NCI-H526 treated with DMSO at 0.1 percent for 48 hours (cell line): ENCODE measurements at places on chromosomes 4 and X.

- no peak for DNase-seq
Observed at GRCh38 chr4:184795214-184795844, 30.4 kb downstream of the ACSL1 start.

DNA sequence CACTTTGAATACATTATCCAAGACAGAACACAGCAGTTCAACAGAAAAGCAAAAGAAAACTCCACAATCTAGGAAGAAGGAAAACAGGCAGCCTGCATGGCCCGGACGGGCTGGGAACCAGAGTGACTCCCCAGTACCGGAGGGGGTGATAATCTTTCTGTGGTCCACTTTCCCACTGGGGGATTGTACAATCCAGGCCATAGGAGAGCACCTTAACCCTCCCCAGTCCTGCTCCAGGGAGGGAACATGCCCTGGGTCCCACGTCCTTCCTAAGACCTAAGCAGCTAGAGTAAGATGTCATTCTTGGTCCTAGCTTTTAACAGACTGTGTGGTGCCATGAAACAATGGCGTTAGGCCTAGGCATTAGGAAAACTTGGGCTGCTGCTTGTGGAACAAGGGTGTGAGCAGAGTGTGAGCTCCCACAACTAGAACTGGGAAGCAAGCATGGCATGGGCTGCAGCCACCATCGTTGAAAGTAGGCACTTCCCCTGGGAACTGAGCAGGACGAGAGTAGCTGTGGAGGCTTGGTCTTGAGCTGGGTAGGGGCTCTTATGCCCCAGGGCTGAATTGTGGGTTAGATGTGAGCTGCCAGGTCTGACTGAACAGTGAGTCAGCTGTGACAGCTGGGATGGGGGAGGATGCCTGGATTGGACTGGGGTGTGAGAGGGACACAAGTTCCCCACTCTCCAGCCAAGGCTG is 42.4 kb downstream of the NAT8L start:
- no peak for DNase-seq

DNA sequence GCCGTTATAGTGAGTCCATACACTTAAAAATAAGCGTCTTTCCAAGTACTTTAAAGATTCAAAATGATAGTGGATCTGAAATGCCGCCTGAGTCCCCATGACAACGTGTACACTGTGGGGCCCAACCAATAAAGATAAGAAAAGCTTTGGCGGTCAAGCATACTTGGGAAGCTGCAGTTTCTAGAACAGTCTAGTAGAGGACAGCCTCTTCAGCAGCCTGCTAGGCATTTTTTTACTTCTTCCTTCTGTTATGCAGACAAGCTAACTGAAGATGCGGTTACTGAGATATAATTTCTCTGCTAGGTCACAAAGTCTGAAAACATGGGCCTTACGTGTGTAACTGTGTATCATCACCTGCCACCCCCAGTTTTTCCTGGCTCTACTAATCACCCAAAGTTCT is 402 bp upstream of the UPRT start:
- DNase-seq, result no peak

DNA sequence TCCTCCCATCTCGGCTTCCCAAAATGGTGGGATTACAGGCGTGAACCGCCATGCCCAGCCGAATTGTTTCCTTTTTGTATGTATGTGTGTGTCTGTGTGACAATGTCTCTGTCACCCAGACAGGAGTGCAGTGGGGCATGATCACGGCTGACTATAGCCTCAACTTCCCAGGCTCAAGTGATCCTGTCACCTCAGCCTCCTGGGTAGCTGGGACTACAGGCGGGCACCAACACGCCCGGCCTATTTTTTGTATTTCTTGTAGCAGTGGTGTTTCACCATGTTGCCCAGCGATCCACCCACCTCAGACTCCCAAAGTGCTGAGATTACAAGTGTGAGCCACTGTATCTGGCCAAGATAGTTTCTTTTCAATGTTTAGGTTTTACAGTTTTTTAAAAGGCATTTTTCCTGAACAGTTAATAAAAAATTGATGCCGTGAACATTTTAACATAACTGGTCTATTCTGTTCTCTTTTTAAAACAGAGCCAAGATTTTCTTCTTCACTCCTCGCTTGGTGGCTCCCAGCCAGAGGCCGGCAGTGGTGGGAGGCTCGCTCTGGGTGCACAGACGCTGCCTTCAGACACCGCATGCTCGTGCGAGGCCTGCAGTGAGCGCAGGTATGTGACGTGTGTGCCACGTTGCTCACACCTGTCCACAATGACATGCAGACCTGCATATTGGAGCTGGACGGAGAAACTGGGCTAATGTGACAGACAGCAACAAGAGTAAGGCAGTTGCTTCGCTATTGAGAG is 88.5 kb downstream of the FAM193A start:
- DNase-seq, result no peak

- DNase-seq, result no peak
Observed at GRCh38 chr4:173478201-173478912, 51.7 kb downstream of the HAND2 start.

DNA sequence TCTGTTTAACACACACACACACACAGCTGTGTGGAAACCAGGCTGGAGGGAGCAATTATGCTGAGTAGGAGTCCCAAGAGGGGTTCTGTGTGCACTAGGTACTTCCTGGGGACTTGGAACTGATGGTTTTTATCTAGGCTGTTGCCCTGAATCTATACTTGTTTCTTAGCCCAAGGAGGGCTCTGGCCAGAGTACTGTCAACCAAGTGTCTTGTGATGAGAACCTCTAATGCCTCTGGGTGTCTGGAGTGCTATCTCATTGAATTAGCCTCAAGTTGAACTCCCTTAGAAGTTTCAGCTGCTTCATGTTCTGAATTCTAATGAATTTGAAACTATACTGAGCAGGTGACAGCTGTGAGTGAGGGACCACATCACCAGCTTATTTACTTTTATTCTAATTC is 16.6 kb downstream of the ARHGAP24 start:
- no peak for DNase-seq

DNA sequence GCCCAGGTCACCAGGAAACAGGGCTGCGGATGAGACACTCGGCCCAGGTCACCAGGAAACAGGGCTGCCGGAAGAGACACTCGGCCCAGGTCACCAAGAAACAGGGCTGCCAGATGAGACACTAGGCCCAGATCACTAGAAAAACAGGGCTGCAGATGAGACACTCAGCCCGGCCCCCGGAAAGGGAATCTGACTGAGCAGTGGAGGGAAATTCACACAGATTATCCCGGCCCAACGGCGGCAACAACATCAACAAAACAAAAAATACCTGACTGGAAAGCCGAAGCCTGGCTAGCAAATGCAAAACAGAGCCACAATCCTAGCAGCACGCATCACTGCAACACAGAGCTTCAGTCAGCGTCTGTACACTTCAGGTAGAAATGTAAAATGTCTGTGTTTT is 20.7 kb downstream of the AFAP1 start:
- DNase-seq, result no peak

DNA sequence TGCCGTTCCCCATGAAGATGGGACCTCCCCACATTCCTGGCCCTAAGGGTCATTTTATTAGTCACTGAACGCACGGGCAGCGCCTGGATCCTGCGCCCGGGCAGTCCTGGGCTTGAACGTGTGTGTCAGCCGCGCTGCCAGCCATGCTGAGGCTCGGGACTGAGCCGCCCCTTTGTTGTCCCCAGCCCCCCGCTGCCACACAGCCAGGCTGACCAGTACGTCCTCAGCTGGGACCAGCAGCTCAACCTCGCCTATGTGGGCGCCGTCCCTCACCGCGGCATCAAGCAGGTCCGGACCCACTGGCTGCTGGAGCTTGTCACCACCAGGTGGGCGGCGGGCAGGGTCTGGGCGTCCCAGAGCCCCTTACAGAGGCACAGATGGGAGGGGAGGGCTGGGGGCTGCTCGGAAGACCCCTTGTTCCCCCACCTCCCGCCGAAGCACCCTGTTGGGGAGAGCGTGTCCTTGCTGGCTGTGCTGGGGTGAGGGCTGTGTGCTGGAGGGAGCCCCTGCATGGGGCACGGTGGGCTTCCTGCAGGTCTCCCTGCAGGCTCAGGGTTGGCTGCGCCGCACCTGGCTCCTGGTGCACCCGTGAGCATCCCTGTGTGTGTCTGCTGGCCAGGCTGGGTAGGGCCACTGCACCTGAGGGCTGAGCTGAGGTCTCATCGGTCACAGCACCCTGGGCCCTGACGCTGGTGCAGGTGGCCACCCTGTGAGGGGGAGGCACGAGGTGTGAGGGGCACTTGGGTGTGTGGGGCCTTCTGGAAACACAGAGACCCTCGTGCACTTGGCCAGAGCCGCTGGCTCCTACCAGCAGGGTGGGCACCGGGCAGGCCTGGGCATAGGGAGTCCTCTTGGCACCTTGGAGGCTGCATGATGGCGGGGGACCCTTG is 1.0 kb downstream of the IDUA start:
- no peak for DNase-seq

DNA sequence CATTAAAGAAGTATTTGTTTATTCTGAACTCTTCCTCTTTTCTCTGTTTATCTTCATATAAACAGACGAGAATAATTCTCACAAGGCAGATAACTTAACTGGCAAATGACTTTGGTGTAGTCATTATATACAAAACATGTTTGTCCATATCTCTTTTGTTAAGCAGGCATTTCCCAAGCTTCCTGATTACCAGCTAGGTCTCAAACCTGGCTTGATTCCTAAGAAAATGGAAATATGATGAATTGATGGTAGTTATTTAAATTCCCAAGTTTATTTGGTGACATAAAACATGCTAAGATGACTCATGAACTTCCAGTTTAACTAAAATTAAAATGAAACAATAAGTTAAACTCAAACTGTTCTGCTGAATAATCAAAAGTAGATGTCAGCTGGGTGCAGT is 96.8 kb downstream of the ARSJ start:
- no peak for DNase-seq

DNA sequence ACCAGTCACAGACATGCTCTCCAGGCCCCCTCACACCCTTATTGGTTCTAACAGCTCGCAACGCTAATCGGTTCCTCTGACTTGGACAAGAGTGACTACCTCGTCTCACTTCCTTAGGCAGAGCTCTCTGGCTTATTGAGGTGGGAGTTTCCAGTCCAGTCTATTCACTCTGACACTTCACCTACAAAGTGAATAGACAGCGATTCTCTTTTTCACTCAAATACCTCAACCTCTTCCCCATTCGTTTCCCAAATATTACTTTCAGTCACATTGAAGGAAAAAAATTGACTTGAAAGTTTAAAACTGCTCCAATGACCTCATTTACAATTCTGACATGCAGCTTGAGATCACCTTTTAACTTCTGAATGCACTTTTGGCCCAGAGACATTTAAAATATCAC is 17.7 kb downstream of the HELT start:
- DNase-seq, result no peak

GRCh38 chr4:176781739-176782100 is 11.0 kb downstream of the VEGFC start:
- DNase-seq, result no peak

DNA sequence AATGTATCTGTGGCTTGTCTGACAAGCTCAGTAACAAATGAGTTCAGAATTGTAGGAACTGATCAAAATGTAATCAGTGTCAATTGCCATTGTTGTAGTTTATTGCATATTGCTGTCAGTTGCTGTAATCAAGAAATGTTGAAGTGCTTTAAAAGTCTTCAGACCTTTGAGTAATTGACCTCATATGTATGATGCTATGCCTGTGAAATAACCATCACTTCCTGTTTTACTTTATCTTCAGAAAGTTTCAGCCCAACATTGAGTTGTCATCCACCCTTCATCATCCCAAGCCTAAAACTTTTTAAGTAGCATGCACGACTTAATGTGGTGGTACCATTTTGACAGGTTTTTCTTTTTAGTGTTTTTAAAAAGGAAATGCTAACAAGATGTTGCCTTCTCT is 212.4 kb downstream of the ARHGAP10 start:
- no peak for DNase-seq

- no peak for DNase-seq
Observed at GRCh38 chr4:20253283-20253734, 1.6 kb downstream of the SLIT2 start.

GRCh38 chrX:110803506-110803905 is 7.9 kb upstream of the CHRDL1 start:
- no peak for DNase-seq

GRCh38 chrX:131802836-131803626 is 220.1 kb upstream of the STK26 start:
- no peak for DNase-seq

DNA sequence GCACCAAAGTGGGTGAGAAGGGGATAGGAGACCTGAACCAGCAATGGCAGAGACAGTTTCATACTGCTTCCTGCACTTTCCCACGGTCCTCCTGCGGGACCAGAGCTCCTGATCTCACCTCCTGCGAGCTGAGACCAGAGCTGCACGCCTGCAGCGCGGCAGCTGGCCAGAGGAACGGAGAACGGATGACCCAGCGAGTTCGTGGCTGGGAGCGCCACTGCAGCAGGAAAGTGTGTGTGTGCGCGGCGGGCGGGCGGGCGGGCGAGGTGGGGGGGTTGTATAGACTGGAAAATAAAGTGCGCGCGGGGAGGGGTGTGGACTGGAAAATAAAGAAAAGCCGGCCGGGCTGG is 16.5 kb downstream of the MCF2 start:
- DNase-seq, result no peak
